Neural crest cell (in vitro differentiated cells): ENCODE measurements at places on chromosomes 1 and 21.

DNA sequence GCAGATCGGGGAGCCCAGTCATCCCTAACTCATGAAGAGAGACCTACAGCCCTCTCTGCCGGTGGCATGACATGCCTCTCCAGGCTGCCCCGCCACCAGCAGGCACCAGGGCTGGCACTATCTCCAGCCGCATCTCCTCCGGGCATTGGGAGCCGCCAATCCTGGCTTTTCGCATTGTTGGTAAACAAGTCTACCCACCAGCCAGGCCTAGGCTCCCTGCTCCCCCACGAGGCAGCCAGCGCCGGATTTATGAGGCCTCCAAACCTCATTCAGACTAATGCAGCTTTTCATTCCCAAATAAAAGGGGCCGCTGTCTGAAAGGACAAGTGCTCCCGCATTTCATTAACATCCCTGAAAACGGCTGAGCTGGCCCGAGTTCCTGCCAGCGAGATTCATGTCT, 3.4 kb upstream of the GRIK3 start:
- DNase-seq: no peak

DNA sequence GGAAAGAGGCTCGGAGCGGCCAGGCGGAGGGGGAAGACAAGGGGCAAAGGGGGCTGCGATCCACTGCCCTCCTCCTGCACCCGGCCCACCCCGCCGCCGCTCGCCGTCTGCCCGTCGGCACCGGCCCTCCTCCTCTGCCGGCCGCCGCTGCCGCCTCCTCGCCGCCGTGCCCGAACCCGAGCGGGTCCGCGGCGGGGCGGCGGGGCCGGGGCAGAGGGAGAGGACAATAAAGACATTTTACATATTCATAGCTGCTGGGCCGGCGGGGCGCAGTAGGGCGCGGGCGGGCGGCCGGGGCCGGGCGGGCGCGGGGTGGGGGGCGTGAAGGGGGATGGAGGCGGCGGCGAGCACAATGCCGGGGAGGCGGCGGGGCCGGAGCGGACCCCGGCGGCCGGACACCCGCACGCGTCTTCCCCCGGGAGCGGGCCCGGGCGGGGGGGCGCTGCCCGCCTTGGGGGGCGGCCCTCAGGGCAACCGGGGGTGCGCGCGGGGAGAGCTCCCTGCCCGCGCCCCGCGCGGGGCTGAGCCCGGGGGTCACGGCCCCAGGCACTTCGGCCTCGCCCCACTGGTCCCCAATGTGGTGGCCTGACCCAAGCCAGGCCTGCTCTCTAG, 546 bp downstream of the POU2F1 start:
- DNase-seq: peak; percentile 49

GRCh38 chr1:187999973-188000372, 1171.2 kb downstream of the PLA2G4A start:
- DNase-seq: no peak

- DNase-seq: no peak
Measured at GRCh38 chr1:173453982-173454381, 23.2 kb upstream of the PRDX6 start.
